ENCODE measurements at places on chromosomes 12 and 14. TPM values are rescaled to one million over a fixed set of nuclear protein-coding genes. Genes with fewer than 3 reads are reported as not detected.

The FAM90A1 gene
- polyA plus RNA-seq = not detected

The PTPN11 gene
- 78.1 TPM for polyA plus RNA-seq

The FOXN4 gene
- not detected for polyA plus RNA-seq

The TBX5 gene
- not detected for polyA plus RNA-seq

The PTHLH gene
- polyA plus RNA-seq = not detected

The OR6C2 gene
- not detected for polyA plus RNA-seq

The GPR135 gene
- polyA plus RNA-seq = 0.25 TPM

The CCDC38 gene
- not detected for polyA plus RNA-seq

The PZP gene
- polyA plus RNA-seq = not detected

The NUDT4 gene
- 37.1 TPM for polyA plus RNA-seq

The IGFBP6 gene
- polyA plus RNA-seq = 0.81 TPM

The KRT7 gene
- not detected for polyA plus RNA-seq

The SMARCD1 gene
- 9.5 TPM for polyA plus RNA-seq

The VRTN gene
- polyA plus RNA-seq = not detected

The TEX52 gene
- not detected for polyA plus RNA-seq

The CCDC198 gene
- not detected for polyA plus RNA-seq

Measured in naive thymus-derived CD4-positive, alpha-beta T cell (primary cell).